SW480 (cell line): ENCODE measurements at places on chromosomes 3 and 15.

- no peak for DNase-seq
Measured at GRCh38 chr3:147409143-147410115, at the start of gene ZIC1. TSS of gene ZIC1 (plus strand) at chr3:147409365. CDS start at chr3:147410113, 748 bp downstream.

DNA sequence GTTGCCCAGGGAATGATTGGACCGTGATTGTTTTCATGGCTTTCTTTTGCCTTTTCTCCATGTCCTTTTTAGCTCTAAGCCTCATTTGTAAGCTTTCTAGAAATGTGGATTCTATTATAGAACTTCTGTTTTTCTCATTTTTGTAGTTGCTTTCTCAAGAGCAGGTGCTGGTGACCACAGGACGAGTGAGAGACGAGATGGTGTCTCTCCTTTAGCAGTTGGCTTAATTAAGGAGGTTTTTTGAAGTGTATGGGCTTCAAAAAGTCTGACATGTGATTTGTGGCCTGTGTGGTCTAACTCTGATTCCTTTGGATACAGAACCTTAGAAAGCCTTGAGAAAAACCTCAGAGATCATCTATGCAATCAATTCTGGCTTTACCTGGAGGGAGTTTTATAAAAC is 292.8 kb downstream of the LPP start:
- no peak for DNase-seq

DNA sequence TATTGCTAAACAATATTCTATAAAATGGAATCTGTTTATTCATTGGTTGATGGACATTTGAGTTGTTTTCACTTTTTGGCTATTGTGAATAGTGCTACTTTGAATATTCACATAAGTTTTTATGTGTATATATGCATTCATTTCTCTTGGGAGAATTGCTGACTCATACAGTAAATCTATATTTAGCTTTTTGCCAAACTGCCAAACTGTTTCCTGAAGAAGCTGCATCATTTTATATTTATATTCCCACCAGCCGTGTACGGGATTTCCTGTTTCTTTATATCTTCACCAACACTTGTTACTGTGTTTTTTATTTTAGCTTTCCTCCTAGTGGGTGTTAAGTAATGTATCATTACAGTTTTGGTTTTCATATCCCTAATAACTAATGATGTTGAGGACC is 12.5 kb upstream of the TCAIM start:
- DNase-seq = no peak

GRCh38 chr3:42300013-42300412 is 34.0 kb upstream of the CCK start:
- peak; percentile 65 for DNase-seq

DNA sequence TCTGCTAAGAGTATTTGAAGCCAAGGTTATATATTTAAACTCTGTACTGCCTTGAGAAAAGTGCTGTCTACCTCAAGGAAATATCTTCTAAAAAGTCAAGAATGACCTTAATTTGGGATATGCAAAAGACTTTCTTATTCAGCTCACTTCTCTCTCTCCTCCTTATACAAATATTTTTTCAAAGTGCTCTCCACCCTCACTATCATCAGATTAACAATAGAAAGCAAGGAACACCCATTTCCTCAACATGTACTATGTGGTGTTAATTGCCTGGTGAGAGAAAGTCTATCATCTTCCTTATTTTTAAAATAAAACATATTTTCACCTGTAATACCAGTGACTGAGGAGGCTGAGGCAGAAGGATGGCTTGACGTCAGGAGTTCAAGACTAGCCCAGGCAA is 44.4 kb upstream of the RSL24D1 start:
- no peak for DNase-seq

DNA sequence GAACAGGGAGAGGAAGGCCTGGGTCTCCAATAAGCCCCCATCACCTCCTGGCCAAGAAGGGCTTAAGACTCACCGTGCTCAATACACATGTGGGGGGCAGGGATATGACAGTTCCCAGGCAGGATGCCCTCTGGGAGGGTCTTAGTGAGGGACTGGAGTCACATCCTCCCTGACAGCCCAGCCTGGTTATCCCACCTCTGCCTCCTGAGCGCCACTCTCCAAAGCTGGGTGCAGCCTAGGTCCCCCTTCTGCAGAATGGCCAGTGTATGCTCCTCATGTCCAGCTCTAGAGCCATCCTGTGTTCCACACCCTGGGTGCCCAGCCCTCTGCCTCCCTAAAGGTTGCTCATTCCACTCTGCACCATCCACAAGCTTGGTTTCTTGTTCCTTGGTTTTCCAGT is 1.2 kb upstream of the SHISA5 start:
- DNase-seq = no peak

DNA sequence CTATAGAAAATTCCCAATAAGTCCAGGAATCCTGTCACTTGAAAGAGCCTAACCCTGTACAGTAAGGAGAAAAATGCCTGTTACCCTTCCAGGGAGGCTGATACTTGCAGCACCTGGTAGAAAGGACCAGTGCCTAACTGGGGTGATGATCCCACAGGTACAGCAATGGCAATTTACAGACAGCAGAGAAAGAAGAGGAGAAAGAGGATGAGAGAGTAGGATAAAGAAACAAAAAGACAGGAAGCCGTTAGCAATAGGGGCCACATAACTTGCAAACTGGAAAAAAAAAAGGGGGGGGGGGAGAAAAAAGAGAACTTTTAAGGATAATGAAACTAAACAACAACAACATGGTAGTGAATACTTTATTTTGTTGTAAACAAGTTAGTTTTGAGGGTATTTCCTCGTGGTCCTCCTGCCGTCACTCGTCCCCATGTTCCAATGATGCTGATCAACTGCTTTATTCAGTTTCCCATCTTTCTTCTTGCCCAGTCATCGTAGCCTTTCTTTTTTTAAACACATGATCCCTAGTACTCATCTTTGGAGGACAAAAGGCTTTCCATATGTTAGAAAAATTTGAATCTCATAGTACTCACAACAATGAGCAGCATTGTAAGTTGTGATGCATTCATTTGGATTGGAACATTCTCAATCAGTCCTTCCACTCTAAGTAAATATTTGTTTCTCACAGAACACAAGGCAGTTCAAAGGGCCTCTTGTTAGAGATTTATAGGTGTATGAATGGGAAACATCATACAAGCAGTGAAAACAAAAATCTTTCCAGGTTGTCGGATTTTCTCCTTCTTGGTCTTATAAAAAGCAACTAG is 8.6 kb downstream of the TM4SF1 start:
- peak; percentile 63 for DNase-seq

GRCh38 chr3:97992547-97993173 is 20.4 kb upstream of the RIOX2 start:
- DNase-seq = no peak

GRCh38 chr3:57029924-57030323 is 30.5 kb upstream of the SPATA12 start:
- DNase-seq = no peak

- no peak for DNase-seq
Measured at GRCh38 chr3:24355806-24356205, 138.8 kb downstream of the THRB start.

DNA sequence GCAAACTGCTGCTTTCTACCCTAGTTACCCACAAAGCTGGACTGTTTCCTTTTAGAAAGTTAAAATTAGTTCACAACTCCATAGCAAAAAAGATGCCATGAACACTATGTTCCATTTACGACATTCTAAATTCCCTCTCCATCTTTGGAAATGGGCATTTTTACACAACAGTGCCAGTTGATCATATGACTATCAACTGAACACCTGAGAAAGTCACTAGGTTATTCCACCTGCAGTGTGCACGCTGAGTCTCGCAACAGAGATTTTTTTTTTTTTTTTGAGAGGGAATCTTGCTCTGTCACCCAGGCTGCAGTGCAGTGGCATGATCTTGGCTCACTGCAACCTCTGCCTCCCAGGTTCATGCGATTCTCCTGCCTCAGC is 120.3 kb downstream of the SNRK start:
- no peak for DNase-seq

DNA sequence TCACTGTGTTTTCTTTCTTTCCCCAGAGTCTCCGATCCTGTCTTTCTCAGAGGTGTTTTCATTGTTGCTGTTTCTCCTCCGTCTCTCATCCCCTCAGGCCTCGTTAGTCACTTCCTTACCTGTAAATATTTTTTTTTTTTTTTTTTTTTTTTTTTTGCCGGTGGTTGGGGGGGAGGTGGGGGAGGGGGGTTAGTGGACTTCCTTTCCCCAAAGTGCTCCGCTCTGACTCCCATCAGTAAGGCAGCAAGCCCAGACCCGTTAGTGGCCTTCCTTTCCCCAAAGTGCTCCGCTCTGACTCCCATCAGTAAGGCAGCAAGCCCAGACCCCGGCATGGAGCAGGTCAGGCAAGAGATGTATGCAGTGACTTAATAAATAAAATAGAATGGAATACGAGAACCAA is 97.1 kb upstream of the TNFAIP8L3 start:
- DNase-seq = no peak

DNA sequence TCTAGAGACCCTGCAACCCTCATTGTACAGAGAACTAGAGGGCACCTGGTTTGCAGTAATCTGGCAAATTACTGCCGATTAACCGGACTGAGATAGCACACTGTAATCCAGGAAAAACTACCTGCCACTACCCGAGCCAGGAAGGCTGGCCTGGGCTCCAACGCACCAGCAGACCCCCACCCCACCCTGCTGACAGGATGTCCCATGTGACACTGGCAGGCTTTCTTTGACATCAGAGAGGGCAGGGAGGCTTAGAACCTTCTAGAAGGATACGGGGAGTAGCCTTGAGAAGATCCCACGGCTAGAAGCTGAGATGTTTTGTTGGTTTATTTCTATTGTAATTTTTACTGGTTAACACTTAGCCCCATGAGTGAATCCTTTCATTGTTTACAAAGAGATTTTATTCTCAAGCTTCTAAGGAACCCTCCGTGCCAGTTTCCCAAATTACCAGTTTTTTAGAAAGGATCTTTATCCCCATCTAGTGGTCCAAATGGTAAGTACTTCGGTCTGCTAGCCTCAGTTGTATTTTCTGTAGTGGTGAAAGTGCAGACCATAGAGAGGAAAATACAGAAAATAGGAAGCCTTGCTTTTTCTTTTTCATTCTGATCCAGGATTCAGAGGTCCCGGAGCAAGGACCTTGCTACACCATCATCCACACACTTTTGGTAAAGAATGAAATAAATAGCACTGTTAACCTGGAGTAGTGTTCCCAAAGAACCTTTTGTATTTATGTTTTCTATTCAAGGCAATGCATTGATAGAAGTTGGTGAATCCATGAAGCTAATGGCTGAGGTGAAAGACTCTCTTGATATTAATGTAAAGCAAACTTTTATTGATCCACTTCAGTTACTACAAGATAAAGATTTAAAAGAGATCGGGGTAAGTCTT is 81.9 kb upstream of the ADAMTSL3 start:
- DNase-seq = peak; percentile 10

- peak; percentile 92 for DNase-seq
Measured at GRCh38 chr3:44883999-44884431, 9.6 kb downstream of the TGM4 start.

- no peak for DNase-seq
Measured at GRCh38 chr3:166279636-166280035, 442.4 kb upstream of the BCHE start.

GRCh38 chr3:116001151-116001621 is 377.9 kb downstream of the GAP43 start:
- DNase-seq = no peak

DNA sequence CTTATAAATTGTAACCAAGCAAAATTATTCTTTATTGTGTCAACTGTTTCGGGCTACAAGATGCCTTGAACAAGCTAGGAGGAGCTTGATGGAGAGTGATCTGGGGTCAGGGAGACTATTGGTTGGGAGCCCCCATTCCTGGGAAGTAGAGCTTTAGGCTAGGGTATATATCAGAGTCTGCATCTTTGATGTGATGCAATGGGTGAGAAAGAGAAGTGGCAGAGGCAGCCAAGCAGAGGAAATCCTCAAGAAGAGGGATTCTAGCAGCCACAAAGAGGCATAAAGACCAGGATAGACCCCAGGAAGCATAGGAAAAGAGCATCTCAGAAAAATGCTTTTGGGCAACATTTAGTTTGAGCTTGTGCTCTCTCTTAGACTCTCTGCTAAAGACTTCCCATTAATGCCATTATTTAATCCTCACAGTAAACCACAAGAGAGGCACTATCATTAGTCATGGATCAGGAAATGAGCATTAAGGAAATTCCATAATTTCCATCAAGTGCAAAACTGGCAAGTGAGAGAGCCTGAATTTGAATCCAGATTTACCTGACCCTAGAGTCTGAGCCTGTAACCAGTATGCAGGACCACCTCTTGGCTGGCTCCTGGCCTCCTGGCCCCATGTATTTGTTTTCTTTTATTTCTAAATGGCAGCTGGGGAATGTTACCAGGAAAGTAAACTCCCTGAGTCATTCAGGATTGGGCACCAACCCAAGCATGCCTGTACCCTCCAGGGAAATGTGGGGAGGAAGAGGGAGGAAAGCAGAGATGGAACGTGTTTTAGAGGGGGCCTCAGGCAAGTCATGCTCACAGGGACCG is 118.7 kb downstream of the RPL22L1 start:
- DNase-seq = peak; percentile 56

- no peak for DNase-seq
Measured at GRCh38 chr15:59194639-59195325, 11.9 kb upstream of the LDHAL6B start.

DNA sequence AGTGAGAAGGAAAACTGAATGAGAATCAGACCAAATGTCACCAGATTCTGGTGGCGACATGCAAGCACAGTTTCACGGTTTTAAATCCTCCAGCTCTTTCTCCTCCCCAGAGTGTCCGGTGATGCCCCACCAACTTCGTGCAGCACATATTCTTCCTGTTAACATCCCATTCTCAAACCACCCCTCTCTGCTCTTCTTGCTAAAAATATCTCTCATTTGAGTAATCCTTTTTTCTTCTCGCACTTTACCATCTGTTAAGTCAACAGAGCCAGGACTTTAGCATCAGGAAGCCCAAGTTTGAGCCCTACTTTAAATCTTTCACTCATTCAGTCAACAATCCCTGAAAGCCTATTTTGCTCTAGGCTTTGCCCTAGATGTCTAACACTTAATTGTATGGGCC is 68.2 kb upstream of the VGLL4 start:
- no peak for DNase-seq

GRCh38 chr3:186210852-186211500 is 102.1 kb upstream of the ETV5 start:
- DNase-seq = no peak

GRCh38 chr3:27659279-27660021 is 62.7 kb downstream of the EOMES start:
- DNase-seq = peak; percentile 50

DNA sequence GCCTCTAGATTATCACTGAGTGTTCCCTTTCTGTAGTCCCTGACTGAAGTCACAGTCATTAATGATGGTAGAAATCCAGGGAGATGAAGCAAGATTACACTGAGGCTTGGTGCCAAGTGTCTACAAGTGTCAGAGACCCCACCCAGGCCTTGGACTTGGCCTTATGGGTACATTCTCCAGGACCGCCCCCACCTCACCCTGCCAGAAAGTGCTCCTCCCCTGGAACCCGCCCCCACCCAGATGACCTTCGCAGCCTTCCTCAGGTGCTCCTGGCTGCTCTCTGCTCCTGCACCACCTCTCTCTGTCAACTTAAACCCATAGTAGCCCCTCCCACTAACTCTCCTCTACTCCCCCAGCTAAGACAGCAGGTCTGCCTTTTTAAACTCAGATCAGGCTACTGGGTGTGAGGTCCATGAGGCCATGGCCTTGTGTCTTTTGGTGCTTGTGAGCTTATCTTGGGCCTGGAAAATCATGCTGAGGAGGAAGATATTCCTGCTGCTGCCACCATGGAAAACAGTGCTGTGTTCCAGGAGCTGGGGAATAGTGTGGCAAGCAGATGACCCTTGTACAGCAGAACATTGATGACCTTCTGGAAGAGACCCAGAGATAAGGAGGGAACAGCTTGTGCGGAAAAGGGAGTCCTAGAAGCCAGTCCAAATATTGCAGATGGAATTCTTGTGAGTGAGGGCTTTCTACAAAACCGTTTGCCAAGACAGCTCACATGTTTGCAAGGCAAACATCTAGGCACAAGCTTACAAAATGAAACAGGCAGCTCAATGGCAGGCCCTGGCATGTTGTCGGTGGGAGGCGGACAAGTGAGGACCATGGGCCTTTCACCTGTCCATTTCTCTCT is 40.3 kb upstream of the NDUFB4 start:
- DNase-seq = no peak
